ENCODE measurements at places on chromosomes 7 and 10.

DNA sequence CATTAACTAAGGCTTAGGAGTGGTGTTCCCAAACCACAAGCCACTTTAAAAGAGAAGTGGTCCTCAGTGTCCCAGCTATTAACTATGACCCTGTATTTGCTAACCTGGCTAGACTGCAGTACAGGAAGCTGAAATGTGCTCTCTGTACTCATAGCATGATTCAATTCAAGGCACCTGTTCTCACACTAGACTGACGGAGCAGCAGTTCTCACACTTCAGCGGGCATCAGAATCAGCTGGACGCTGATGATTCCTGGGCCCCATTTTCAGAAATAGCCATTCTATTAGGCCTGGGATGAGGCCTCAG is 24.5 kb upstream of the MSRB2 start:
- no peak for DNase-seq

DNA sequence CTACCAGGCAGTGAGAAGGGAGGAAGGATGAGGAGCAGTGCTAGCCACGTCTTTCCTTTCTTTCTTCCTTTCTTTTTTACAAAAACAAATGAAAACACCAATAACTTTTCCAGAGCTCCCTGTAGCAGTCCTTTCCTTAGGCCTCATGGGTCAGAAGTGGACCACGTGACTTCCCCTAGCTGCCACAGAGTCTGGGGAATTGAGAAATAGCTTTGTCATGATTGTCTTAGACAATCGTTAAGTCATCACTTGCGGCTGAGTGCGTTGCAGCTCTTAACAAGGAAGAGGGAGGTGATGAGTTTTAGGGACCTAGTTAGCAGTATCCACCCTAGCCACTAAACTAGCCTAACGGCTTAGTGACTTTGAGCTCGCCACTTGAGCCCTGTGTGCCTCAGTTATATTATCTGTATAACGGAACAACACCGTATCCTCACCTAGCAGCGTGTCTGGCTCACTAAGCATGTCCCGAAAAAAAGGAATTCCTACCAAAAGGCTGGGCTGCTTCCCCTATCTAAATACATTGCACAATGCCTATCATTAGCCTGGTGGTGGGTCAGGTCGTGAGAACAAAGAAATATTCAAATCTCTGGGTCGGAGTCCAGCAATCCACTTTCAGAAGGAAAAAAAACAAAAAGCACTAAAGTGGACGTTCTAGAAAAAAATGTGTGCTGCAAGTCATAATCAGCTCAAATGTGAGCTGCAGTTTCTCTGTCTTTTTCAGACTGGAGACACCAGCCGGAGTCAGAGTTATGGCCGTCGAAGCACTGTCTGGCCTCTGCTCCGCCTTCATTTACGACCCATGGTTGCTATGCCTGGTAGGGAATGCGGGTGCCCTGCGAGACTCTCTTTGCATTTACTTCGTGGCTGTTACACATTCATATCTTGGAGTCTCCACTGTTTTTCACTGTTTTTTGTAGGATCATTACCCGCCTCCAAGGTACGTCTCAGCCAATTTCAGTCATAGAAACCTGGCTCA is 338.5 kb upstream of the FOXK1 start:
- DNase-seq = no peak

- DNase-seq = peak; percentile 72
Observed at GRCh38 chr10:103659674-103660363, 166.3 kb downstream of the NEURL1 start.

DNA sequence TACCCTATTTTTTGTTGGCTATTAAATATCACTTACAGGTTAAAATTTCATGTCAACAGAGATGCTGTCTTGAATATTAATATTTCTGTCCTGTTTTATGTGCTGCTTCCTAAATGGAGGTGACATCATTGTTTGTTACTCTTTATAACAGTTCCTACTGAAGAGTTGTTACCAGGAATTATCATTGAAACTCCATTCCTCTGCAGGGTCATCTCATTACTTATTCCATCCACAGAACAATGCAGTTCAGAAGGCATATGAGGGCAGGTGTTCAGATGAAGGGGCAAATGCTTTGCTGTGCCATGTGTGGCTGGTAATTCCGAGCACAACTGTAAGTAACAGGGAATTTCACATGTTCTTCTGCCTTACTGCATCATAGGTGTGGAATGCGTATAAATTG is 113.4 kb downstream of the ANK3 start:
- DNase-seq = no peak

DNA sequence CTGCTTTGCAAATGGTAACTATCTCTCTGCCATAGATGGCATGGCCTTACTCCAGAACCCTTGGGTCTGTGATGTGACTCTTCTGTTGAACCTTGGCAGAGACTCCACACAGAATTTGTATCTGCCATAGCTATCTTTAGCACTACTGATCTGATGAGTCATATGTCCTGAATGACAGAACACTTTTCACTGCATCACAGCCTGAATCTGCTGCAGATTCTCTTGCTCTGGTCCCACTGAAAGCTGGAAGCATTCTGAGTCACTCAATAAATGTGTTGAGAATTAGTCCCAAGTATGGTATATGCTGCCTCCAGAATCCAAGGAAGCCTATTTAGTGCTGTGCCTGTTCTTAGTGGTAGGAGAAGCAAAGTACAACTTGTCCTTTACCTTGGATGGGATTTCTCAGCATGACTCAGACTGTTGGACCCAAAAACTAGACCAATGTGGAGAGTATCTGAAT is 39.5 kb upstream of the ANKRD1 start:
- DNase-seq = no peak

All from suppressor macrophage (primary cell).